ENCODE measurements at places on chromosomes 2 and 18. TPM values are rescaled to one million over a fixed set of nuclear protein-coding genes. Genes with fewer than 3 reads are reported as not detected.

DNA sequence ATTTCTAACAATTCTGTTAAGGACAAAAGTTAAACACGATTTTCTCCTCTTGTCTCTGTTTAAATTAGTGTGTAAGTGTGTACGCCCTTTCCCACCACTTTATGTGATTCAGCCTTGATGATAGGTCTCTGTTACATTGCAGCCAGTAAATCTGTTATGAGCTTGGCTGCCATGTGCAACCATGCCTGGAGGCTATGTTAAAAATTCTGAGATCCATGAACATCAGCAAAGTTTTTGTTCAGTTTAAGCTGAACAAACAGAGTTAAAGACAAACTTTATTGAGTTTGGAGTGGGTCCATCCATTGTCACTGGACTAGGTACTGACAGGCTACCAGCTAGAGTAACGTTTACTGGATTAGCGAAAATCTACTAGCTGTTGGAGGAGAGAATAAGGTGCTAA is 110.4 kb downstream of the NCKAP5 start:
- DNase-seq = no peak

DNA sequence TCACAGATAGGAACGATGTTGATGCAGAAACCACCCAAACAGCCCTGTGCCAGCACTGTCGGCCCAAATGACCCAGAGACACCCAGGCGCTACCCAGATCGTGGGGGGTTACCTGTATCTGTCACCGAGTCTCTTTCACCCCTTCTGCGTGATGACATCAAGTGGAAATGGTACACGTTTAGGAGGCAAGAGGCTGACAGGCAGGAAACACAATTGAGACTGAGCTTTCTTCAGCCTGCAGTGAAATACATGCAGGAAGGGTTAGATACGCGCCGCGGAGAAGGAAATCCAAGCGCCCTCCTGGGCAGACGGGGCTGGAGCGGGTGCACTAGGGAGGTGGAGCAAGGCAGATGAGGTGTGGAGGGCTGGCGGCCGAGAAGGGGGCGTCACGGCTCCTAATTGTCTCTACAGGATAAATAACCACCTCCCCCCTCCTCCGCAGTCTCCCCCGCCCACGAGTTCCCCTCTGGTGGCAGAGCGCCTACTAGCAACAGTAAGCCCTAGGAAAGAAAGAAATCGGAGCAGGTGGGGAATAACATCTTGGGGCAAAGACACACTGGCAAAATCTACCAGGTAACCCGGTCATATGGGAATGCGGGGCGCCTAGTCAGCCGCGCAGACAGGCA is at the start of gene RNF152:
Gene RNF152, minus strand, starts transcription at position 325 of the 626 bp plus-strand sequence. CDS start 76,544 bp downstream, outside the sequence.
- peak; percentile 68 for DNase-seq

GRCh38 chr2:23711979-23712755 is 214.8 kb downstream of the ATAD2B start:
- DNase-seq = no peak

DNA sequence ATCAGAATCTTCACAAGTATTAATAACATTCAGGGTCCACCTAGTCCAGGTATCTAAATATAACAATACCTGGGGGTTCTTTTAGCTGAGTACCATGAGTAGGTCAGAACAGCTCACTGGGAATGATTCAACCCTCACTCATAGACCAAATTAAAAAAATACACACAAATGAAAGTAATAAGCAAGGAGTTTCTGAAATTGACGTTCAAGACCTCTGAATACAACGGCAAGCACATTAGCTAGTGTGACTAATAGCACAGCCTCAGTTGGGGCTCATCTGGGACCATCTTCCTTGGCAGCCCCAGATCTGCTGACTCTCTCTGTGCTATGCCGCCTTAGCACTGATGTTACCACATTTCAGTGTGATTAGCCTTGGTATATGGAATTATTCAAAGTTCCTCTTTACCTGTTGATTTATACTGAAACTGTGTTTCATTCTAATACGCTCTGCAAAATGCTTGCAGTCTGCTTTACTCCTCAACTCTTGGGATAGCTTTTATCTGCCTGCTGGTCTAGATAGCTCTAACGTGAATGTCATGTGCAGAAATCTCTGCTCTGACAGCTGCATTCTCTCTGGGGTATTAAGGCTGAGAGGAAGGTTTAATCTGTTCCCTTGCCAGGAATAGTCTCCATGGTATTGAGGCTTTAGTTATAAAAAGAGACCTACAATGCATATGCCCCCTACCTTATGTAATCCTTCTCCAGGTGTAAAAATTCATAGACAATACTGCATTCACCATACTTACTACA is 153.3 kb downstream of the METTL4 start:
- no peak for DNase-seq

DNA sequence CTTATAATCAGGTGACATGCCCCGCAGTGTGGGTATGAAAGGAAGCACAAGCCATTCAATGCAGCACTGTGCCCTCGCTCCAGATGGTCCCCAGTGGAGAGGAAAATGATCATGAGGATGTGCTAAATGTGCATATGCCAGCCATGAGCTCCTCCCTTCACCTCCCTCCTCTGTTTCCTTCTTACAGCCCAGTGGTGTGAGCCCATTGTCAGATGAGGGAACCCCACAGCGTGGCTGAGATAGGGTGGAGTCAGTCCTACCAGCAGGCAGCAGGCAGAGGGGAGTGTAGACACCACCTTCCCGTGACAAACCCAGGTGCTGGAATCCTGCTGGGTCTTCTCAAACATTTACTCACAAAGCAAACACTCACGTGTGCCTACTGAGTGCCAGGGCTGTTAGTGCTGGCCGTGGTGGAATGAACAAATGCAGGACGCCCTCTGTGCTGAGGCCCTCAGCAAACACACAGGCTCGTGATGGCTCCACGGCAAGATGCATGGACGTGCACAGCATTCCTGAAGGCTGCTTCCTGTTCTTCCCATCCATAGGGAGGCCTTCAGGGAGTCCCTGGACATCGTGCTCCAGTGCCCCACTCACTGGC is 181.7 kb upstream of the TPO start:
- no peak for DNase-seq

DNA sequence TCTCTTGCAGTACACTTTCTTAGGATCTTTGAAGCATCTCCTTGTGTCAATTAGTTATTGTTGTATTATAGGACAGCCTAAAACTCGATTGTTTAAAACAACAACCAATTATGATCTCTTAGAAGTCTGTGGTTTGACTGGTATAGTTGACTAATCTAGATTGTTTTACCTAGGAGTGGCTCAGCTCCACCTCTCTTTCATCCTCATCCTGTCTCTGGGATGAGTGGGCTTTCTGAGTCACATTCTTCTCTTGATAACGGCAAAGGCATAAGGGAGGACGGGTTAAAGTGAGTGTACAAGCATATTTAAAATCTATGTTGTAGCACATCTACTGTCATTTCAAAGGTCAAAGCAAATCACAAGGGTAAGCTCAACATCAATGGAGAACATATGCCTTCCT is 102.3 kb upstream of the GULP1 start:
- DNase-seq = no peak

DNA sequence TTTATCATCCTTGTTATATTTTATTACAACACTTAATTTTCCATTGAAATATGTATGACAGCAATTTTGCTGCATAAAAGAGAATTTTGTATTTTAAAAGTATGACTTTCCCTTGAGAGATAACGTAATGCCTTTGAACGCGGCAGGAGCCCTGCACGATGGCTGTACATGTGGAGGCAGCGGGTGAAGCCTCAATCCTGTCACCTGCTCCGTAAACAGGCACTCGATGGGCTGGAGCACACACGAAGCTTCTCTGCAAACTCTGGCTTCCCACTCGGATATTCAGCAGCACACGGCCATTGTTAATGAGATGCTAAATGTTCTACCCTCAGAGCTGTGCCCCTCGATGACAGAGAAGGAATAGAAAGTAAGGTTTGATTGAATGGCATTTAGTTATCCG is 184.4 kb downstream of the RTP5 start:
- DNase-seq = no peak

- no peak for DNase-seq
Measured at GRCh38 chr2:209817844-209818271, 46.2 kb downstream of the UNC80 start.

- DNase-seq = no peak
Measured at GRCh38 chr2:163649080-163649479, 86.7 kb downstream of the FIGN start.

- no peak for DNase-seq
Measured at GRCh38 chr18:79520478-79521390, 125.0 kb downstream of the NFATC1 start.

DNA sequence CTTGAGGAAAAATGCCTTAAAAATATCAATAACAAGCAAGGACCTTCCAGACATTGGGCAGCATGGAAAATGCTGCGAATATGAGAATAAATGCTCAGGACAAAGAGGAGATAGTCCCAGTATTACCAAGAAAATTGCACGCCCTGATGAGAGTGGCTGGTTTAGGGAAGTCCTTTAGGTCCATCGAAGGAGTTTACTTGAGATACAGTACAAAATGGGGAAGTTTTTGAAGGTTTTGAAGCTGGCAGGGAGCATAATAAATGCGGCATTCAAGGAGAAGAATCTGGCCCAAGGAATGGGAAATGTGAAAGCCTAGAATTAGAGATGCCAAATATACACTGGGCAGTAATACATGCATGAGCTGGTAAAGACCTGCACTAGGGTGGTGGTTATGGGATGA is 90.2 kb upstream of the SPATS2L start:
- DNase-seq = no peak

- DNase-seq = no peak
Measured at GRCh38 chr2:54949431-54949830, 100.8 kb downstream of the RTN4 start.

GRCh38 chr18:23384778-23385736 is 68.0 kb upstream of the RIOK3 start:
- no peak for DNase-seq

GRCh38 chr2:10265329-10266132 is 37.2 kb upstream of the HPCAL1 start:
- peak; percentile 56 for DNase-seq

- no peak for DNase-seq
Measured at GRCh38 chr2:169221745-169222369, 140.5 kb downstream of the LRP2 start.

DNA sequence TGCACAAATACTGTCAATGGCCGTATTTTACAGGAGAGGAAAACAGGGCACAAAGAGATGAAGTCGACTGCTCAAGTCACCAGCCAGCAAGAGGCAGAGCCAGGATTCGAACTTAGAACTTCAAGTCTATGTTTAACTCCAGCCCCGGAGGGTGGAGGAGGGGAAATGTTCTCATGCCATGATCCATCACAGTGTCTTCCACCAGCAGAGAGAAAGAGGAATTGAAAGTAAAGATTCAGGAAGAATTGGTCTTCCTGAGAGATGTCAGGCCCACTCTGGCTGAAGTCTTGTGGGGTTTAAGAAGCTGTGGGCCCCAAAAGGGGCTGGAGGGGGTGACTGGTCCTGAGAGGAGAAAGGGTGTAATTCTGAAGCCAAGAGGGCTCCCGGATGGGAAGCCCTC is 260.0 kb downstream of the TNS1 start:
- DNase-seq = no peak

DNA sequence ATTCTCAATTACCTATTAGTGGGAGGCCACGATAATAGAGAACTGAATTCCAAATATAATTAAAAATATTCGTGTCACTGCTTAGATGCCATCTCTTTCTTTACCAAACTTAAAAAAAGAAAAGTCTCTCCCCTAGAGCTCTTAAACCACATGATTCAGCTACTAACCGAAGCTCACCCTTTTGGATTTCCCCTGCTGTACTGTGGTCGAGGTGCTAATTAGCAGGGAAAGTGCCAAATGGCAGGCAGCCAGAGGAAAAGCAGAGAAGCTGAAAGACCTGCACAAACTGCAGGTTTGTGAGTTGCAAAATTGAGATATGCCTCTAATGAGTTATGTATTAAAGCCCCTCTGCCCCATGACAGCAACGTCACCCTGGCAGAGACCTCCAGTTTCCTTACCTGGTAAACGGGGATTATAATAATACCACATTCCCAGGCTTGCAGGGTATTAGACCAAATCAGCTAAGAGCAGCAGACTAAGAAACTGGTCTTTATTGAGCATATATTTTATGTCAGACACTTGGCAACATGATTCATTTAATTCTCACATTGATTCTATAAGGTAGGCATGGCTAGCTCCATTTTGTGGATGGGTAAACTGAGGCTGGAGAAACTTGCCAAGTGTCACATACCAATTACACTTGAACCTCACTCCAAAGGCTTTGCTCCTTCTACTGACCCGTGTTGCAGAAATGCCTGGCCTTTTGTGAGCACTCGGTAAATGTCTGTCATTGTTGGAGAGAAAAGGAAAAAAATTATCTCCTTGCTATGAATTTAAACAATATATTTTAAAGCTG is 259.7 kb downstream of the LPIN1 start:
- DNase-seq = no peak

GRCh38 chr2:218400930-218401881 is 1.5 kb downstream of the CTDSP1 start:
- DNase-seq = peak; percentile 63

GRCh38 chr18:26454192-26454591 is 94.2 kb downstream of the KCTD1 start:
- DNase-seq = no peak

DNA sequence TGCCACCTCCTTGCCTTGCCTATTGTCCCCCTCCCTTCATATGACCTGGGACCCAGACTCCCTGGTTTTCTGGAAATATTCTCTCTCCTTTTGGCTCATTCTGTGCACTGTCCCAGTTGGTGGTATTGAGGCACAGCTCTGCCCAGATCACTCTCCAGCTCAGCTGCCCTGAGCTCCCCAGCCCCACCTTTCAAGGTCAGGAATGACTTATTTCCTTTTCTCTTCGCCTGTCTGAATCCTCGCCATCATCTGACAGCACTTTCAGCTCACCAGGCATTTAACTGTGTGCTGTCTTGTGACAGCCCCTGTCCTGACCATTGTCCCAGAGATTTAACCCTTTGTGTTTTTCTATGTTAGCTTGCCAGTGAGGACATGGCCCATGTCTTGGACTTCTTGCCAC is 133.0 kb downstream of the MSH2 start:
- DNase-seq = no peak

DNA sequence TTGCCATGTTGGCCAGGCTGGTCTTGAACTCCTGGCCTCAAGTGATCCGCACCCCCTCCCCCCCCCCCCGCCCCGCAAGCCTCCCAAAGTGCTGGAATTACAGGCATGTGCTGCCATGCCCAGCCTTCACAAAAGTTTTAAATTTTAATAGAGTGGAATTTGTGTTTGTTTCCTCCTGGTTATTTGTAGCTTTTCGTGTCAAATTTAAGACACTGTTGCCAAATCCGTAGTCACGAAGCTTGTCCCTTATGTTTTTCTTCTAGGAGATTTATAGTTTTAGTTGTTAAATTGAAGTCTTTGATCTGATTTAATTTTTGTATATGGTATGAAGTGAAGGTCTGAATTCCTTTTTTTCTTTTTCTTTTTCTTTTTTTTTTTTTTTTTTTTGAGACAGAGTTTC is 14.7 kb downstream of the ZNF236 start:
- DNase-seq = no peak

GRCh38 chr2:204344119-204344518 is 201.2 kb upstream of the PARD3B start:
- no peak for DNase-seq

GRCh38 chr18:76958692-76959341 is 136.5 kb downstream of the ZNF236 start:
- no peak for DNase-seq

Gene DNAH7
- 0.21 TPM for total RNA-seq

Gene RGPD3
- 0.75 TPM for total RNA-seq

Gene CFC1
- not detected for total RNA-seq

Gene ZNF892
- total RNA-seq = 1.4 TPM

Gene UPP2
- total RNA-seq = not detected

Gene CCDC150
- 7.1 TPM for total RNA-seq

Gene INO80D
- 10.1 TPM for total RNA-seq

Gene ITGB6
- total RNA-seq = not detected

Gene FEV
- not detected for total RNA-seq

Gene KCNIP3
- 5.2 TPM for total RNA-seq

Gene MAP2
- 57.6 TPM for total RNA-seq

Gene MALL
- 38.5 TPM for total RNA-seq

Gene ONECUT2
- total RNA-seq = 0.11 TPM
